ENCODE measurements at places on chromosomes 6 and 20. TPM values are rescaled to one million over a fixed set of nuclear protein-coding genes. Genes with fewer than 3 reads are reported as not detected.

Gene EEF1A2
- not detected for total RNA-seq

Gene GSTA3
- total RNA-seq = not detected

GRCh38 chr6:31272836-31273626 lies 1.1 kb upstream of the HLA-C start:
- no peak for DNase-seq

Gene PI16
- total RNA-seq = 89.7 TPM

Gene MCHR2
- total RNA-seq = not detected

DNA sequence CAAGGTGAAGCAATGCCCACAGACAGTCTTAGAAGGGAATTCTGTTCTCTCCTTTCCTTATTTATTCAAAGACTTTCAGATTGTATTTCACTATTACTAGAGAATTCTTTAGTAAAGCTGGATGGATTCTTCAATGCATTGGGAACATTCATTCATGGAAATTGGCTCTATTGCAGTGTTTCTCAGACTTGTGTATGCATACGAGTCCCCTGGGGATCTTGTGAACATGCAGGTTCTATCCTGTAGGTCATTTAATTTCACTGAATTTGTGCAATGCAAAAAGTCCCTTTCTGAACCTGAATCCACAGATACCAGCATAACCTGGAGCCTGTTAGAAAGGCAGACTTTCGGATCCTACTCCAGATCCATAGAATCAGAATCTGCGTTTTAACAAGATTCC lies 160.9 kb upstream of the AHI1 start:
- no peak for DNase-seq

GRCh38 chr6:129637340-129638054 lies 72.5 kb downstream of the ARHGAP18 start:
- DNase-seq = no peak

DNA sequence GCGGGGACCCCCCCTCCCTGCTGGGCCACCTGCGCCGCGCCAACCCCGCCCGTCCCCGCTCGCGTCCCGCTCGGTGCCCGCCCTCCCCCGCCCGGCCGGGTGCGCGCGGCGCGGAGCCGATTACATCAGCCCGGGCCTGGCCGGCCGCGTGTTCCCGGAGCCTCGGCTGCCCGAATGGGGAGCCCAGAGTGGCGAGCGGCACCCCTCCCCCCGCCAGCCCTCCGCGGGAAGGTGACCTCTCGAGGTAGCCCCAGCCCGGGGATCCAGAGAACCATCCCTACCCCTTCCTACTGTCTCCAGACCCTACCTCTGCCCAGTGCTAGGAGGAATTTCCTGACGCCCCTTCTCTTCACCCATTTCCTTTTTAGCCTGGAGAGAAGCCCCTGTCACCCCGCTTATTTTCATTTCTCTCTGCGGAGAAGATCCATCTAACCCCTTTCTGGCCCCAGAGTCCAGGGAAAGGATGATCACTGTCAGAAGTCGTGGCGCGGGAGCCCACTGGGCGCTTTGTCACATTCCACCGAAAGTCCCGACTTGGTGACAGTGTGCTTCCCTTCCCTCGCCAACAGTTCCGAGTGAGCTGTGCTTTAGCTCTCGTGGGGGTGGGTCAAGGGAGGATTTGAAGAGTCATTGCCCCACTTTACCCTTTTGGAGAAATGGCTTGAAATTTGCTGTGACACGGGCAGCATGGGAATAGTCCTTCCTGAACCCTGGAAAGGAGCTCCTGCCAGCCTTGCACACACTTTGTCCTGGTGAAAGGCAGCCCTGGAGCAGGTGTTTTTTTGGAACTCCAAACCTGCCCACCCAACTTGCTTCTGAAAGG lies 2.1 kb downstream of the VEGFA start:
- DNase-seq = no peak

- no peak for DNase-seq
Measured at GRCh38 chr6:99013661-99014060, 65.9 kb upstream of the FBXL4 start.

- DNase-seq = no peak
Measured at GRCh38 chr6:7390226-7390878, 744 bp downstream of the RIOK1 start.

- DNase-seq = no peak
Measured at GRCh38 chr6:137970368-137970767, 103.3 kb downstream of the TNFAIP3 start.

Gene DNAH8
- not detected for total RNA-seq

DNA sequence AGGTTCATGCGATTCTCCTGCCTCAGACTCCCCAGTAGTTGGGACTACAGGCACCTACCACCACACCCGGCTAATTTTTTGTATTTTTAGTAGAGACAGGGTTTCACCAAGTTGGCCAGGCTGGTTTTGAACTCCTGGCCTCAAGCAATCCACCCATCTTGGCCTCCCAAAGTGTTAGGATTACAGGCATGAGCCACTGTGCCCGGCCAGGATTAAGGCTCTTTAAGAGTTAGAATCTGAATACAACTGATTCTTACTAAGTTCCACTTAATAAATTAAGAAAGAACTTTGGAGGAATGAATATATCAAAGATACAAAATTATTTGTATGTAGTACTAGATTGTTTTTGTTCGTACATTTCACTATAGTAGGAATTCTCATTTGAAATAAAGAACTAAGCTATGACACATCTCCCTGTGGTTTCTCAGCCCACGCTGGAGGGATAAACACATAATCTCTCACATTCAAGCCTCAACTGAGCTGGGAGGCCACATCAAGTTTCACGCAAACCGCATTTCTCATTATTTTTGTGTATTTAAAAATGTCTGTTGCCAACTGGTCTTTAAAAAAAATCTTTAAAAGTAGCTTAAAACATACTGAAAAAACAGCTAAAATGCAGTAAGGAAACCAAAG lies 34.2 kb downstream of the DTNBP1 start:
- no peak for DNase-seq

DNA sequence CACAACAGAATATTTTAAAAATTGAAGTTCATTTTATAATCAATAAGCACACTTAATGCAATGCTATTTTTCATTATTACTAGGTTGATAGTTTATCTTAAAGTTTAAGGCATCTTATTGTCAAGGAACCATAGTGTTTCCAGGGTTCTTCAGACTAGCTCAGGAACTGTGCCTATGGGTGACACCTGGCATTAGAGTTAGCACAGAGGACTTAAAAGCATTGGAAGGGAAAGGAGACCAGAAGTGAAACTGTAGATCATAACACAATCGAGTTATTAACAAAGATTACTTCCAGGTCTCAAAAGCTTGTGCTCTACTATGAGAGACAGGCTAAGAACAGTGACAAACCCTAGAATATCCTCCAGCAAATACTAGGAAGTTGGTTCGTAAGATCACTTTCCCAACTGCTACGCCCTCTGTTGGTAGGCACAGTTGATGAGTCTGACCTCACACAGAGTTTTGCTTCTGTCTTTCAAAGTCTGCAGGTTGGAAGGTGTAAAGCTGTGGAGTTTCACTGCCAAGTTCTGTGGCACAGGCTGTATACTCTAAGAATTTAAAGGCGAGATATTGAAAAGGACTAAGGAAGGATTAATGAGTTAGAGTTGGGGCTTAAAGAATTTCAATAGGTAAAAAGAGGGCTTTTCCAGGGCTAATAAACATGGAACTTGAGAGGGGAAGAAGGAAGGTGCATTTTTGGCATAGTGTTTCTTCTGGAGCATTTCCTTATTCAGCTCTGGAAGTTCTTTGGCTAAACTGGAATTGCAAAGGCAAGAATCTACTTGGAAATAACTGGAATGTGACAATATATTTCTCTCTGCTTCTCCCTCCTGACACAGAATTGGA lies 531.3 kb upstream of the JAG1 start:
- no peak for DNase-seq

GRCh38 chr6:117326396-117326795 lies 61.0 kb downstream of the VGLL2 start:
- no peak for DNase-seq

GRCh38 chr20:7392542-7393206 lies 547.6 kb downstream of the HAO1 start:
- no peak for DNase-seq

Gene UNC5CL
- 7.9 TPM for total RNA-seq

GRCh38 chr6:54910431-54910884 lies 63.9 kb downstream of the FAM83B start:
- DNase-seq = no peak

GRCh38 chr6:1761477-1761877 lies 151.8 kb downstream of the FOXC1 start:
- DNase-seq = no peak

DNA sequence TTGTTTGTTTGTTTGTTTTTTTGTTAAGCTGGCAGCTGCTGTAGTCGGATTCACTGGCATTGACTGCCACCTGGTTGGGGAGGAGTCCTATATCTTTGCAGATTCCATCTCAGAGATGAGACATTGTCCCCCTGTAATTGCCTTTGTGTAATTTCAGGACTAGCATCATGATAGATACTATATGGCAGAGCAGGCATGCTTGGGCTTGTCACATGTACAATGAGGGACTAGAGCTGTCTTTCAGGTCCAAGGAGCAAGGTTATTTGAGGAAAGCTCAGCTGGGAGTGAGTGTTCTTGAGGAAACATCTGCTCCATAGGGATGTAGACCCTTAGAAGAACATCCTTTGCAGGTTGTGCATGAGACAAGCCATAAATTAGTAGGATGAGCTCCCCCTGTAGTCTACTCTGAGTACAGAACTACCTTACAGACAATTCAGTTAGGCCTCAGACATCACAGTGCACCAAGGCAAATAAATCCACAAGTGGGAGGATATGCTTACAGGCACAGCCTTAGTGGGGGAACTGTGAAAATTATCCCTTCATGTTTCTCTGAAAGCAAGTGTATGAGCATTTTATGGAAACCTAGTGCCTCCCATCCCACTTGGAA lies 62.1 kb downstream of the BMP2 start:
- DNase-seq = no peak

- DNase-seq = no peak
Measured at GRCh38 chr6:60643870-60644269, 1642.2 kb downstream of the KHDRBS2 start.

DNA sequence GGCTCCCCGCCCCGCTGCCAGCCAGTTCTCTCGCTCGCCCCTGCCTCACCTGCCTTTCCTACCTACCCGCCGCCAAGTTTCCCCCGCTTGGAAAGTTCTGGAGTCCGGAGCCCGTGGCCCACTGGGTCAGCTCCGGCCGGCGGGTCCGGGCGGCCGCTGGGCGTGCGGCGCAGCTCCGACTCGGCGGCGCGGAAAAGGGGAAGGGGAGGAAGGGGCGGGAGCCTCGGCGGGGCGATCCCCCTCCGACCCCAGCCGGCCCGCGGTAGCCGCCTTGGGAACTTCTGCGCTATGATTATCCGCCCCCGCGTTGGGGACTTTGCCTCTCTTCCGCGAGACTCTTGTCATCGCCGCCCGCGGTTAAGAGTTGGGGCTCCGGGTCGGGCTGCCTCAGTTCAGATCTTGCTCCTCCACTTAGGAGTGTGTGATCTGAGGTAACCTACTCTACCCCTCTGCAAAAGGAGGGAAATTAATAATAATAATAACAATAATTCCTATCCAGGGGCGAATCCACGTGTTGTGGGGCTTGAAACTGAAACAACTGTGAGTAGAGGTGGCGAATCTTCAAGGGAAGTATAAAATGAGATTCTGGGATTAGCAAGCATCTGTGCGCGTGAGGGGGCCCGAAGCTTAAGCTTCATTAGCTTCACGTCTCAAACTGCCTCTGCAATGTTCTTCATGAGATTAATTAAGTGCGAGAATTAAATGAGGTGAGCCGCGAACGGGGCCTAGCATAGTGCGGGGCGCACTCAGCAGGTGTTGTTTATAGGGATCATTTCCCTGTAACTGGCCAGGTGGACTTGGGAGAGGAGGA lies 30.8 kb downstream of the SF3B5 start:
- DNase-seq = no peak
